ENCODE measurements at places on chromosomes 2 and 18. TPM values are rescaled to one million over a fixed set of nuclear protein-coding genes. Genes with fewer than 3 reads are reported as not detected.

Gene ZC3H6
- 0.34 TPM for total RNA-seq

Gene NEB
- total RNA-seq: 0.18 TPM

Gene IL1RL2
- total RNA-seq: not detected

Gene DSG4
- total RNA-seq: 0.02 TPM

Gene SFT2D3
- total RNA-seq: 4.4 TPM

Gene MAP3K19
- not detected for total RNA-seq

Gene RFTN2
- total RNA-seq: not detected

Gene RIT2
- not detected for total RNA-seq

Gene TIGD1
- 4.7 TPM for total RNA-seq

Gene NFATC1
- 6.0 TPM for total RNA-seq

Gene ASPRV1
- 0.17 TPM for total RNA-seq

Gene ACVR1C
- not detected for total RNA-seq

Gene SH3RF3
- total RNA-seq: 0.40 TPM

Gene CHRNA1
- total RNA-seq: not detected

Gene SLC9A2
- total RNA-seq: 2.7 TPM

Gene LYG2
- total RNA-seq: not detected

Gene ATP6V1C2
- 0.26 TPM for total RNA-seq

Gene MYOM1
- 0.11 TPM for total RNA-seq

Gene C1GALT1C1L
- 2.2 TPM for total RNA-seq

Gene SCN9A
- total RNA-seq: 6.3 TPM

Gene RNF125
- total RNA-seq: 0.53 TPM

Gene C2orf80
- not detected for total RNA-seq

Gene ECEL1
- 0.30 TPM for total RNA-seq

Gene MITD1
- total RNA-seq: 29.6 TPM

Gene FNDC4
- 4.3 TPM for total RNA-seq

Gene PER2
- 4.5 TPM for total RNA-seq

Gene EVX2
- total RNA-seq: not detected

Gene MEIS1
- total RNA-seq: 1.5 TPM

Gene TUBA3E
- total RNA-seq: not detected

Gene ZNF2
- 3.7 TPM for total RNA-seq

Measured in A549 treated with DMSO at 1 μM for 4 hours (cell line).